Body of pancreas (tissue), 4 donors: ENCODE measurements at places on chromosomes 5 and 9. TPM values are rescaled to one million over a fixed set of nuclear protein-coding genes. Genes with fewer than 3 reads are reported as not detected.

Gene SLC46A2
- total RNA-seq: not detected

Gene AKNA
- total RNA-seq: 7.3 TPM

Gene C6
- total RNA-seq: 50.8 TPM

DNA sequence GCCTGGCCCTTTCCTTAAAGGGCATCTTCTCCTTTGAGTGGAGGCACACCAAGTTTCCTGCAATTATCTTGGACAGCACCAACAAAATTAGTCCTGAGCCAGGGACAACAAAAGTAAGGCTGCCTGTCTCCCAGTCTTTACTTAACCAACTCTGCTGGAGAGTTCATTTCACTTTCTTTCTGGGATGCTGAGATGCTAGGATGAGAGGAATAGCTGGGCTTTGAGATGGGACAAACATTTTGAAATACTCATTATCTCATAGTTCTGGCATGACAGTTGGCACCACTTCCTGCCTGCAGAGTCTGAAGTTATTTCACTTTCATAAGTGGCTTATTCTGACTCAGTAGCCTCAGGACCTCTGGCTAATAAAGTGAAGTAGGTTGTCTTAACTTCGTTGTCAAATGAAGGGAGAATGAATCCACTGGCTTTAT lies 157.0 kb downstream of the C9orf152 start:
- peak; percentile 24 for DNase-seq

- no peak for DNase-seq
These were observed 499 bp upstream of the TMEM232 start for GRCh38 chr5:110727025-110727314.

DNA sequence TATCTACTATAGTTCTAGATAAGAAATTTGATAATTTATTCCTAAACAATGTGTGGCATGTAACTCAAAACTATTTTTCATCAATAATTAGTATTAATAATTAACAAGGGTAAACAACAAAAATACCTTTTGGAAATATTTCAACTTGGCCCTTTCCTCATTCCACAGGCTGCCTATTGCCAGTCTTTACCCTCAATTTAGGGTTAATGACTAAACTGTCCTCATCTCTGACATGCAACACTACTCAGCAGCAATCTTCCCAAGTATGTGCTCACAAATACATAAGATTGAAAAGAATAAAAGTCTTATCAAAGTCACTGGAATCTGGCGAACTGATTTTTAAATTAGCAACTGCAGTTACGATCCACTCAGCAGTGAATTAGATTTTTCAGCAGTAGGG lies 153.6 kb downstream of the GLIS3 start:
- DNase-seq: no peak

- DNase-seq: no peak
These were observed 16.6 kb upstream of the UNC5A start for GRCh38 chr5:176793736-176794135.

- DNase-seq: no peak
These were observed 53.8 kb downstream of the GLRA1 start for GRCh38 chr5:151870820-151871219.

DNA sequence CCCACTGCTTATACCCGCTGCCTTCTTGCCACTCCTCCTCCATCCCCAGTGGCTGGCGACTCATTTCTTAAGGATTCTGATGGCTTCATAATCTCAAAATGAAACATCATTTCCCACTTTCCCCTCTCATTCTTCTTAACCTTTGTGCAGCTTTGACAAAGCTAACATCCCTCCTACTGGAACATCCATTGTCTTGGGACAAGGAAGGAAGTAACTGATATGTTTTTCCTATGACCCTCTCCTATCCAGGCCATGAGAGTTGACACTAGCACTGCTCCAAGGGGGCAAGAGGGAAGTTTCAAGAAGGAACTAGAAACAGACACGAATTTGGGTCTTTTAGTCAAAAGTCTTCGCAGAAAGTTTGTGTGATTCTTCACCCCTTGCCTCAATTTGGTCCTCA lies 71.7 kb upstream of the SNX2 start:
- DNase-seq: no peak

- DNase-seq: no peak
These were observed 151.7 kb upstream of the MOCS2 start for GRCh38 chr5:53261245-53261644.
